ENCODE measurements at places on chromosomes 1 and 21. TPM values are rescaled to one million over a fixed set of nuclear protein-coding genes. Genes with fewer than 3 reads are reported as not detected.

Gene VWA1
- total RNA-seq = 3.4 TPM

Gene SPRR2B
- total RNA-seq = not detected

Gene KRTAP19-1
- not detected for total RNA-seq

Gene RNU1-2
- total RNA-seq = 10,807 TPM

Gene CHIA
- not detected for total RNA-seq

Gene PODN
- total RNA-seq = 51.2 TPM

Gene LCE3D
- total RNA-seq = not detected

Gene OLIG2
- not detected for total RNA-seq

Gene ADORA1
- 24.5 TPM for total RNA-seq

Gene IGSF9
- total RNA-seq = not detected

Gene CRNN
- total RNA-seq = under 0.01 TPM

Gene SUMO3
- total RNA-seq = 71.7 TPM

Gene BSND
- total RNA-seq = not detected
